ENCODE measurements at places on chromosomes 5 and 9. TPM values are rescaled to one million over a fixed set of nuclear protein-coding genes. Genes with fewer than 3 reads are reported as not detected.
A peak's percentile ranks its signal among the peaks of the same experiment; 100 is the strongest.

DNA sequence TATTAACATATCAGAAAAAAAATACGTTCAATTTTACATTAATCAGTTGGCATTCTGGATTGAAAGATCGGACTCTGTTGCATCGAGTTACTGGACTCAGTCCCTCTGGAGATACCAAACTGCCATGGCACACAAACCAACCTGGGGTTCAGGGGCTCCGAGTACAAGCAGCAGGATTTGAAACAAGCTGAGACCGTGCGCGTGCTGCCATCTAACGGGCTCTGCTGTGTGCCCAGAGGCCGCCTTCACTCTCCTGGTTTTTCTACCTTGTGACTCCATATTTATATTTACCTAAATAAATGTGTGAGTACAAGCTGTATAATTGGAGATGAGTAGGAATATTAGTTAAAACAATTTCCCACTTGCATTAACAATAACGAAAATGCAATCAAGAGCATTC is 48.2 kb downstream of the ANXA1 start:
- no peak for ATAC-seq

DNA sequence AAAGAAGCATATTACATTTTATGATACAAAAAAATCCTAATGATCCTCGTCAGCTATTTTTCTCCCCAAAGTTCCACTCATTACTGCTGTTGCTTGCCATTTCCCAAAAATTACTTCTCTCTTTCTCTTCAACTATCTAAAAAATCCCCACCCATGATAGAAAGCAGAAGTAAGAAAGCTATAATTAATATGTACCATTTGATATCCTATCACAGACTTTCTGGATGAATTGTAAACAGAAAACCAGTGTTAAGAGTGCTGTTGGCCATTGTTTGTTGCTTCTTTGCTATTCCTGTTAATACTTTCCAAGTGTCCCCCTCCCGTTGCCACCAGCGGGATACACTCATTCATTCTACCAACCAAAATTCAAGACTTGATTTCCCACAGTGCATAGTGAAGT is 136.3 kb upstream of the SMARCA2 start:
- ATAC-seq: no peak

GRCh38 chr5:129135633-129136032 is 41.1 kb downstream of the ISOC1 start:
- peak; percentile 84 for ATAC-seq

- ATAC-seq: no peak
These were observed 3.8 kb upstream of the EXOC3 start for GRCh38 chr5:439181-439580.

- ATAC-seq: no peak
These were observed 449 bp upstream of the ADCY2 start for GRCh38 chr5:7395432-7395946.

DNA sequence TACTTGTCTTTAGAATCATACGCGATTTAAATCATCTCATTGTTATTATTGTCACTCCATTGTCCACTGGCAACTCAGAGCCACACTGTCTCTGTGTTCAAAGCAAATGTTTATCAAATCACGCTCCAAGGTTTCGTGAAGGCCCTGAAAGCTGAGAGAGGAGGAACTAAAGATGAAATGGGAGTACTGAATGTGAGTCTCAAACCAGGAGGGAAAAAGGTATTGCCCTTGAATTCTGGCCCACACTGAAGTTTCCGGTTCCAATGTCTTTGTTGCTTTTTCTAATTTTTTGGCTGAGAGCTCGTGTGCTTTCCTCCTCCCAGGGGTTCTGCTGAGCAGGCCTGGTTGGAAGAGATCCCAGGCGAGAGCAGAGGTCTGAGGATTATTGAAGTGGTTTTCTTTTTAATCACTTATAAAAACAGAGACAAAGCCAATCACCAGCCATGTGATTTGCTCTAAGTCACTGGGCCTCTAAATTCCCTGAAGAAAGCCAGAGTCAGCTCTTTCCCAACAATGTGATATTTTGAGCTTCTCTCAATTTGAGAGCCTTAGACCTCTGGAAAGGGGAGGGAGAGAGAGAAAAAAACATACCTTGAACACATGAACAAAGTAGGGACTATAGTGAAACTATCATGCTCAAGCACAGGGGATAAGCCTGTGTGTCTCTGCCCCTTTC is 420.8 kb upstream of the GRAMD2B start:
- ATAC-seq: no peak

GRCh38 chr5:26763215-26763614 is 275.2 kb downstream of the CDH9 start:
- ATAC-seq: no peak

DNA sequence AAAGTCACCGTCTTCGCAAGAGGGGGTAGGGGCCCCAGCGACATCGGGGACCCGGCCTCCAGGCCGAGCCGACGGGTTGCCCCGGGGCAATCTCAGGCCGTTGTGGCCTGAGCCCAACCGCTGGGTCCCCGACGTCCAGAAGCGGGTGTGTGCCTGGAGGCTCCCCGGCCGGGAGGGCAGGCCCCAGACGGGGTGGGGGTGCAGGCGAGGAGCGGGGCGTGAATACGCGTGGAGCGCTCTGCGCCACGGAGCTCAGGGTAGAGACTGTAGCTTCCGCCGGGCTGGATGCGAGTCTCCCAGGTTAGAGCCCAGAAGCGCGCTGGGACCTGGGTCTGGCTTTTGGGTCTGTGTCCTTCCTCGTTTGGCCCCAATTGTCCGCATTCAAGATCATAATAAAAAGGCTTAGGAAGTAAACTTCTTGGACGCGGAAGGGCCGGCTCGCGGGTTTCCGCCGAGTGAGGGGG is 3.5 kb downstream of the BARX1 start:
- ATAC-seq: no peak

DNA sequence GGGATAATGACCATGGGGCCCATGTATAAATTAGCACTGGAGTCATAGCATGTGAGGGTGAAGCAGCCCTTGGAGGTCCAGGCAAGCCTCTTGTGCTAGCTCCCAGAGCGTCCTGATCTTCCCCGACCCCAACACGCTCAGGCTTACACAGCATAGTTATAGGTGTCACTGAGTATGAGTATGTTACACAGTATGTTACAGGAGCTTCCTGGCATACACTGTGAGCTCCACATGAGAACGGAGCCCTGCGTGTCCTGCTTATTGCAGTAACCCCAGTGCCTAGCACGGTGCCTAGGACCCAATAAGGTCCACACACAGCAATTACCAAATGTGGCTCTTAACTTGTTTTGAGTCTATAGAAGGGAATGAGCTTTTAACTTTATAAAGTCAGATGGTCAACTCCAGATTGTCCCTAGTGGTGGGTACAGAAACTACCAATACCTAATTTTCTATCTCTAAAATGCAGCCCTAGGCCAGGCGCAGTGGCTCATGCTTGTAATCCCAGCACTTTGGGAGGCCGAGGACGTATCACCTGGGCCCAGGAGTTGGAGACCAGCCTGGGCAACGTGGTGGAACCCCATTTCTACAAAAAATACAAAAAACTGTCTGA is 64.1 kb downstream of the PLAC8L1 start:
- no peak for ATAC-seq

Gene ENHO
- total RNA-seq: not detected

Gene PPP3R2
- not detected for total RNA-seq

Gene INSL6
- not detected for total RNA-seq

Gene ABO
- not detected for total RNA-seq

Gene STPG3
- total RNA-seq: not detected

Gene TTC33
- total RNA-seq: 14.1 TPM

Gene SPATA31D1
- not detected for total RNA-seq

Gene IFNA13
- not detected for total RNA-seq

Gene SPATA6L
- 0.84 TPM for total RNA-seq

Gene SMIM33
- total RNA-seq: 0.90 TPM

Measured in activated T-helper 17 cell treated with anti-CD3 and anti-CD28 coated beads, Interleukin-2, amount 50 U/mL, for 72 hours (primary cell).